ENCODE measurements at places on chromosomes 7 and 10.

- no peak for DNase-seq
These were observed 16.0 kb downstream of the PPP1R9A start for GRCh38 chr7:94923412-94923811.

GRCh38 chr7:613442-614140 is 93.9 kb upstream of the PDGFA start:
- DNase-seq: no peak

DNA sequence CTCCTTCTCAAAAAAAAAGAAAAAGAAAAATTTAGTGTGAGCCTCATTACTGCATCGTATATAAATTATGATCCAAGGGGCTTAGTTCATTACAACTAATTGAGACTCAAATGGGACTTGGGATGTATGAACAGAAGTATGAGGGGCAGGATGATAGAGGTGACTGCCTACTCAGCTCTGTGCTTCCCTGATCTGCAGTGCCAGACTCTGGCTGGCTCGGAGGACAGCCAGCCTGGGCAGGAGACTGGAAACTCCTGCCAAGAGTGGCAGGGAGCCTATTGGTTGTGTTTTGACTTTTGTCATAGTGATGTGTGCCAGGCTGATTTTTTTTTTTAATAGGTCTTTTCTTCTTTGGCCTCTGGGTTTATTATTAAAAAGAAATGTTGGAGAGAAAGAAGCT is 73.8 kb upstream of the GTF2IRD1 start:
- no peak for DNase-seq

- no peak for DNase-seq
These were observed 22.7 kb upstream of the TOMM7 start for GRCh38 chr7:22845221-22845834.

DNA sequence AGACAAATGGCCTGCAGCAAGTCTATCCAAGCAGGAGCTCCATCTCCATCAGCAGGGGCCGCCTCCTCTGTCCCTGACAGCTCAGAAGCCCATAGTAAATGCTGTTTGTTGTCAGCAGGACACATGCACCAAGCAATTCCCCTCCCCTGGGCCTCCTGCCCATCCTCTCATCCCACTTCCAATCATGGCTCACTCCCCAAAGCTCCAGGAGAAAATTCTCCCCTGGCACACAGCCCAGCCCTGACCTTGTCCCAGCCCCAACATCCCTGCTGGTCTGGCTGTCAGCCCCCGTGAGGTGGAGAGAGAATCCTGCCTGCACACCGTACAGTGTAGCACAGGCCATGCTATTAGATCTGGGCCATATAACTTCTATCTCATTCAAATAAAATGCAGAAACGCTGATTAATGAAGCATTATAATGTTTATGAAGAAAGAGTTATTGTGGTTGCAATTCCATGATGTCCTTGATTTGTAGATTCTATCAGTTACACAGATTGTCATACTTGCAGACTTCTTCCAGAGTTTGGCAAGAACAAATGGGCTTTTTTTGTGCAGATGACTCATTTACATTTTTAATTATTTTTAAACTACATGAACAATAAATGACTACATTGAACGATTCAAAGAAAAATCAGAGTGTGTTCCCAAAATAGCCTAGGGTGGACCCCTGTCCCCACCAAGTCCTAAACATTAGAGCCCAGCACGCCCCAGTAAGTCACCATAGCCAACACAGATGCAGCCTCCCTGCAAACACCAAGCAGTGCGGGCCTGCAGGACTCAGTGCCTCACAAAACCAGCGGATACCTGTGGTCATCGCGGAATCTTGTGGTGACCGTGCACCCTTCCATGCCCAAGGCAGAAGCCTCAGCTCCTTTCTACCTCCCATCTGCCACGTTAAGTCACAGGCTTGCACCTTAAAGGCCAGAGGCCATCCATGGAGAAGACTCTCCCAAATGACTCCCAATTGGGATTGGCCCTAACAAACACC is 70.1 kb downstream of the COBL start:
- DNase-seq: no peak

- DNase-seq: no peak
These were observed 220.0 kb upstream of the KCND2 start for GRCh38 chr7:120052884-120053382.

- DNase-seq: no peak
These were observed 153.2 kb upstream of the ADCY1 start for GRCh38 chr7:45420843-45421495.

DNA sequence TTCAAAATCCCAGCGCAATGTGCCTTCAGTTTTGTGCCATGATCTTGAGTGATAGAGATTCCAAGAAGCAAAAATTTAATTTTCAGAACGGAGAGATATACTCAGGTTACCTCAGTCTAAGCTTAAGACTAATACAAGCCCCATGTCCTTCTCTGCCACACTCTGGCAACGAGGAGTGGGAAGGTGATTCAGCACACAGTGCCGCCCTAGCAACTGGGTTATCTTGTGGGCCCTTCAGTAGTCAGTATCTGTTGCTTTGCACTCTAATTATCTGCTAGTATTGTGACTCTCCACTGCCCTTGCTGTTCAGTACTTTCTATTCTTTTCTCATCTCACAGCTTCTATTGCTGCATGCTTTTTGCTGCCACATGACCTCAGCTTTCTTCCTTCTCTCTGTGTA is 39.2 kb upstream of the MKLN1 start:
- no peak for DNase-seq

DNA sequence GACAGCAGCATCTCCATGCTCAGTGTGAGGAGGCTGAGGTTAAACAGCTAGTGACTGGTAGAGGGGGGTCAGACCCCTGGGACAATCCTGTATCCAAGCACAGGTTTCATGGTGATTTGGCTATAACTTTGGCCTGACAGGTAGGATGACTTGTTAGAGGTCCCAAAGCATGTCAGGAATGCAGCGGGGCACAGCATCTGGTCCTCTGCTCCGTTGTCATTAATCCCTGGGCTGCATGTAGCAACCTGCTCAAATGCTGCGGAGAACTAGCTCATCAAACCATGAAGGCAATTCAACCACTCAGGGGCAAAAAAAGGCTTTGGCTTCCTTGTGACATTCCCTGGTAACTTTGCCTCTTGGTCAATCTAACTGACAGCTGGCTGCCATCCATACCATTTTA is 26.8 kb downstream of the WNT2 start:
- DNase-seq: no peak

DNA sequence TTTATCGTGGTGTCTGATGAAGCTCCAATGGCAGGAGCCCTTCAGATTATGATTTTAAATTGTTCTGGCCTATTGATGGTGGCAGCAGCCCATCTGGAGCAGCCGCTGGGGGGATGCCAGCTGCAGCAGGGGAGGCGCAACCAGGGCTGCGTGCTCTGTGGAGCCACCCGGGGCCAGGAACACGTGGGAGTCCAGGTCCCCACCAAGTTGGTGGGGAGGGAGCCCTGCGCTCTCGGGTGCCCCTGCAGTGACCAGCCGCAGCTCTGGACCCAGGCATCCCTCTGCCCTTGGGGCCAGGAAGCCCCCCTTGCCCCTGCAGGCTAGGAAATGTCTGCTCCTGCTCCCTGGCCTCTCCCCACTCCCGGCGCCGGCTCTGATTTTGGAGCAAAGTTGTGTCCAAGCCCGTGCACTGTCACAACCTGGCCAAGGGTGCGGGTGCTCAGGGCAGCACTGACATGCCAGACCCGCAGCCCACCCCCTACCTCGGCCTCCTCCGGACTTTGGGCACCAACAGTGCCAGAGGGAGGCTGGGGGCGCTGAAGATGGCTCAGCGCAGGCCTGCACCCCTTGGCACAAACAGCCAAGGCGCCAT is 147.2 kb upstream of the ADO start:
- no peak for DNase-seq

DNA sequence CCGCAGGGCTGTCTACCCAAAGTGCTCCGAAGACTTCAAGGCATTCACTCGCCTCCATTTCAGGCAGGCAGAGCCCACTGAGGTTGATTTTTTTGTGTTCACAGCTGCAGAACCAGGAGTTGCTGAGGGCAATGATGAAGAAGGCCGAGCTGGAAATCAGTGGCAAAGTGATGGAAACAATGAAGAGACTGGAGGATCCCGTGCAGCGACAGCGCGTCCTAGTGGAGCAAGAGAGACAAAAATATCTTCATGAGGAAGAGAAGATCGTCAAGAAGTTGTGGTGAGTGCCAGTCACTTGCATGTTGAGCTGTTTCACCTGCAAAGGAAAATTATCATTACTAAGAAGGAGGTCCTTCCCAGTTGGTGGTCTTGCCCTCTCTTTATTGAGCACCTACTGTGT is 210.5 kb downstream of the ARHGAP21 start:
- no peak for DNase-seq

DNA sequence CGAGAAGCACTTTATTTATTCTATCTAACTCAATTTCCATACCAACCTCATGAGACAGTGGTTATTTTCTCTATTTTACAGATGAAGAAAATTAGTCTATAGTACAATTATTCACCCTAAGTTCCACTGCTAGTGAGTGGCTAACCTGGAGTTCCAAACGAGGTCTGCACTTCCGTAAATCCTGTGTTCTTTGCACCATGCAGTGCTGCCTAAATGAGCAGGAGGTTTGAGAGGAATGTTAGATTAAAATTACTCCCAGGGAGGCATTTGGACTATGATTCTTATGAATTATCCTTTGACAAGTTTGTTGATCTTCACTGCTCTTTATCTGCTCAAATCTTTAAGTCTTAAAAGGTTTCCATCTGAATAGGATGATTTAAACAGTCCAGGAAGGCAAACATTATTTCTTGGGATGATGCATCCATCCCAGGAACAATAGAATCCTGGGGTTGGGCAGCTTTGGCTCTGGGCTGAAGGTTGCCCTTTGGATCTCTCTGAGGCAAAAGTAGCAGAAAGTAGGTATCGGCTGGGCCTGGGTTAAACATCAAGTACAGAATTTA is 400.8 kb downstream of the REEP3 start:
- no peak for DNase-seq

DNA sequence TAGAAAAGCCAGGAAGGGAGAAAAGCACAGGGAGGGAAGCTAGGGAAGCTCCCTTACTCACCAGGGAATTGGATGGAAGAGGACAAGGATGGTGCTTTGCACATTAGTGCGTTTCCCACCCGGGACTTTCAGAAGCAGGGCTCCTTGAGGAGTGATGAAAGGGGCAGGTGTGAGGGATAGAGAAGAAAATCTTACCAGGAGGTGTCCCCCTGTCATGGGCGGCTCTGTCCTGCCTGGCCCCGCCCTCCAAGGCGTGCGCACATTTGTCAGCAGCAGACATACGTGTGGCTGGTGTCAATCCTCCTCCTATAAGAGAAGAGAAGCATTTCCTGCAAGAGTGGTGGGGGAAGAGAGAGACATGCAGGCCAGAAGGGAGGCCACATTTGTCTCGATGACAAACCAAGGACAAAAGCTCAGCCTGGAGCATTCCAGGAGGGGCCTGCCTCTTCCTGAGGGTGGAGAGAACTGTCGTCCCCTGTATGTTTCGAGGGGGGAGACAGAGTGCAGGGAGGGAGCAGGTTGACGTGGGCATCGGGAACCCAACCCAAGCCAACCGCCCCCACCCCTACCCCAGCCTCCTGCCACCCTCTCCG is 47.4 kb upstream of the COMTD1 start:
- no peak for DNase-seq

DNA sequence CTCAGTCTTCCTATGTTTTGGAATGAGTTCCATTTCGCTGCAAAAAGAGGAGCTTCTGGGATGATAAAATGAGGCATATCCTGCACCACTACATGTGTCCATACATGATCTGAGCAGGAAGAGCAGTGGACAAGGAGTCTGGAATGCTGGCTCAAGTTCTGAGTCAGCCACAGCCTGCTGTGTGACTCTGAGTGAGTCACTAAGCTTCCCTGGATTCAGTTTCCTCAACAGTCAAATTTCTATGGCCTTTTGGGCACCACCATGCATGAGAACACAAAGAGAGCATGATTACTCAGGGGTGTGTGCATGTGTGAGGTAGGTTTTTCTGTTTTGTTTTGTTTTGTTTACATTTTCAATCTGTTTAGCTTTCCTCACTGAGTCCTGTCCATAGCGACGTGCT is 254.6 kb downstream of the ANKRD30A start:
- no peak for DNase-seq

DNA sequence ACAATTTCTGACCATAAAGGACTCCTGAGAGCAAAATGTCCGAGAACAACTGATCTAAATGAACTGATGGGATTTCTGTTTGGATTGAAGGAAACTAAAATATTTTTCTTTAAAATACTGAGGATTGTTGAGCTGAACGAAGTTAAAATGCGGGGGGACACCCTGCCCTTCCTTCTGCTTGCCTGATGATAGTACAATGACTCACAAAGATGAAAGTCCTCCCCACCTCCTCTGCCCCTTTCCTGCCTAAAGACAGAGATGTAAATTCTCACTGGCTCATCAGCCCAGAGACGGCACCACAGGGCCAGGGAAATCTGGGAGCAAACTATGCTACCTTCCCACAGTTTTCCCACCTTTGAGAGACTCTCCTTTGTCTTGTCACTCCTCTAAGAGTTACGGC is 180.6 kb downstream of the PHTF2 start:
- DNase-seq: no peak

DNA sequence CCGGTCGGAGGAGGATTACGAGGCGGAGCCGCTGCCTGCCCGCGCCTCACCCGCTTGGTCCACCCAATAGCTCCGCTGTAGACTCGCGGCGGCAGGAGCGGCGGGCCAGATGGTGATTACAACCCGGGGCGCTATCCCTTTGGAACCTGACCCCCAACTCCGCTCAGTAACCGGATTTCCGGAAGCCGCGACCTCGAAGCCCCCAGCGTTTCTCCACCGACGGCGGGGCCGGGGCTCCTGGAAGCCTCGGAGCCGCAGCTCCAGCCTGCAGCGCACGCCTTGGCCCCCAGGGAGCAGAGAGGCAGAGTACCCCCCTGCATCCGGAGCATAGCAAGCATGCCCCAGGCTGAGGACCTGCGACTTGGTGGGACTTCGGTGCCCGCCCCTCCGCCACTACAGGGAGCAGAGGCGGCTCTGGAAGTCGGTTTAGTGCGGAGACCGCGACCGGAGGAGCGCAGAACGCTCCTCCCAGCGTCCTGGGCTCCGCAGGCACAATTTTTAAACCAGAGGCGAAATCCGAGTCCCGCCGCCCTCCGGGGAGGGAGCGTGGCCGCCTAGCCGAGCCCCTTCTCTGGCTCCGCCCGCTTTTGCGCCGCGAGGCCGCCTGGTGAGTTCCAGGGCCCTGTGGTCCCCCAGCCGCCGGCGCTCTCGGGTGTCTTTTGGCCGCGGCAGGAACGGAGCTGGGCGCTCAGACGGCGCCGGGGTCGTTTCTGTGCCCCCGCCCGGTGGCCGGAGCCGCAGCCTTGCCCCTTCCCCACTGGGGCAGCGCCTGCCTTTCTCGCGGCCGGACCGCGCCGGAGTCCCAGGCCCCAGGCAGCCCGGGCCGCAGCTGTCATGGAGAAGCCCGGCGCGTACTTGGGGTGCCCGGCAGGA is 28.2 kb upstream of the BMS1 start:
- no peak for DNase-seq

All from activated CD4-positive, CD25-positive, alpha-beta regulatory T cell (primary cell).